ENCODE measurements at places on chromosomes 1 and 21.
A peak's percentile ranks its signal among the peaks of the same experiment; 100 is the strongest.

DNA sequence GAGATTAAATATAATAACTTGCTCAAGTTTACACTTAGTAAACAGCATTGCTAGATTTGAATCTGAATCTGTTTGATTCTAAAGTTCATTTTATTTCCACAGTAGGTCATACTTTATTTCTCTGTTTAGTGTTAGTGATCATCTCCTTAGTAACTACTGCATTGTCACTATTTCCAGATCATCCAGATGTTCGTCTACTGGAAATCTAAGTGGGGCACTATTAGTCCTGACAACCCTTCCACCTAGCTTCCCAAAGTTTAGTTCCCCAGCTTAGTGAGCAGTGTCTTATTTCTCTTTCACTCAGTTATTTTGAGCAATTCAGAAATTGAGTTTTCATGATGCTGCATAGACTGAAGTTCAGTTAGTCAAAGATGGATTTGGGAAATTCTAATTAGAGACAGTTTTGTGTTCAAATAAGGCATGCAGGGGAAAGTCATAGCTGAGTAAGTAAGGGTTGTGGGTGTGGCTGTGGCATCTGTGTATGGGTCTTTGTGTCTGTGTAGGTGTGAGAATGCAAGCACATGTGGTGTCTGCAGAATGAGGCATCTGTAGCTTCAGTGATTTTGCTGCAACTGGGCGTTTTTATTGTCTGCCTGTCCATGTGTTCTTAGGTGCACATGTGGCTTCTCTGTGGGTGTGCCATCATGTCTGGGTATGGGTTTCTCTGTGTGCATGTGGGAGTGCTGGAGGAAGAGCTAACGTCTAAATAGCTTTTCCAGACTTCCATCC is 107.3 kb downstream of the NTMT2 start:
- no peaks in the 10 kb centered on the region for H3K27me3 ChIP-seq
- H3K4me3 ChIP-seq = no peak overlapping the region
- no peak for DNase-seq
- no peaks in the 10 kb centered on the region for H3K4me1 ChIP-seq
- no peak overlapping the region for H3K27ac ChIP-seq
- H3K36me3 ChIP-seq = no peaks in the 10 kb centered on the region

- H3K27ac ChIP-seq = no peak overlapping the region
- no peaks in the 10 kb centered on the region for H3K4me1 ChIP-seq
- no peak overlapping the region for H3K4me3 ChIP-seq
- peaks cover 26% of the 10 kb centered on the region for H3K27me3 ChIP-seq
- no peak for DNase-seq
- no peaks in the 10 kb centered on the region for H3K36me3 ChIP-seq
These were observed 21.3 kb downstream of the UBASH3A start for GRCh38 chr21:42424914-42425541.

DNA sequence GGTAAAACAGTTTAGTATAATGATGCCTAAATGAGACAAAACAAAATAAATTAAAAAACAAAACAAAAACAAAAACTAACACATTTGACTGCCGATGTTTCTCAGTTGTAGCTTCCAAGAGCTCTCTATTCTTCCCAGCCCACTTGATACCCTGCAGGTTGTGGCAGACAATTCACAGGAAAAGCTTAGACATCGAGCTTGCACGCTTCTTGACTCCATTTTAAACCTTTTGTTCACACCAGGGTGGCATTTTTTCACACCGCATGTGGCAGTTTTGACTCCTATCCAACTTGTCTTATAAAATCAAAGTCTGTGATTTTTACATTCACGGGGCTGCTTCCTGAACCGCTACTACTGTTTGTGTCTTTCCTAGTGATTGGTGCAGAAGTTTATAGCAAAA is 575.9 kb downstream of the USP25 start:
- H3K27me3 ChIP-seq = no peaks in the 10 kb centered on the region
- peak overlapping the region; percentile 97 for H3K27ac ChIP-seq
- DNase-seq = peak; percentile 28
- H3K4me1 ChIP-seq = peaks cover 68% of the 10 kb centered on the region
- peak overlapping the region; percentile 72 for H3K4me3 ChIP-seq

GRCh38 chr1:215731699-215732098 is 164.6 kb downstream of the KCTD3 start:
- H3K4me1 ChIP-seq = no peaks in the 10 kb centered on the region
- no peak for DNase-seq
- H3K4me3 ChIP-seq = no peak overlapping the region
- H3K36me3 ChIP-seq = no peaks in the 10 kb centered on the region

- DNase-seq = no peak
- H3K4me3 ChIP-seq = no peak overlapping the region
- no peaks in the 10 kb centered on the region for H3K27me3 ChIP-seq
- H3K4me1 ChIP-seq = no peaks in the 10 kb centered on the region
- no peaks in the 10 kb centered on the region for H3K36me3 ChIP-seq
- H3K27ac ChIP-seq = no peak overlapping the region
These were observed 261.5 kb upstream of the VAMP3 start for GRCh38 chr1:7509598-7509997.

DNA sequence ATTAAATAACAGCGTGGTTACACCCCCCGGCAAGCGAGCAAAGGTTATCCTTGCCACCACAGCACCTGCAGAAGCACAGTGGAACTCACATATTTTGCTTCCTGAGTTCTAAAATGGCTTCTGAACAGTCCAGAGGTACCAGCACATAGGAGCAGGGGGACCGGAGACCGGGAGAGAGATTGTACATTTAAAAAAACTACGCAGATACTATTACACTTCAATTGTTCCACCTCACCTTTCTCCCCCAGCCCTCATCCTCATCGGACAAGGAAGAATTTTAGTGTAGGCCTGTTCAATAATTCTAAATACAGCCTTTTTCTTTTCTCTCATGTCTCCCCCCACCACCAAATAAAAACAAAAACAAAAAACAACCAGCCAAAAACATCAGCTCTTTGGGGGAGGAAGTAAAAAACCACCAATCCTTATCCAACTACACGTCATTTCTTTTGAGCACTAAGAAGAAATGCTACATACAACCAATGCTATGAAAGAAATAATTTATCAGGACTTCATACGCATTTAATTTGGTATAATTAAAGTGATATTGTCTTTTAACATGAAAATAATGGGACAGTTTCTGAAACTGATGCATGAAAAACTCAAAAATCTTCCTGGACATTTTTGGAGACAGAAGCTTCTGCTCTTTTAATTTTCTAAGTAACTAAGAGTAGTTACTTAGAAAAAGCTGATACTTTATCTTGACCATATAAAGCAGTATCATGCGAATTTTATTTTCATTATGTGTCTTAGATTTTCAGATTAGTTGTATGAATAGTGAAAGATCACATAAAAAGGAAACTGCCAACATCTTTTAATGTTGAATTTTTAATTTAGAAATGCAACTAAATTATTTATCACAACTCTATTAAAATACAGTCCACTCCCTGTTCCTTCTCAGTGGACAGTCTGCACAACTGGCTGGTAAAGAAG is 9.1 kb downstream of the CDKN2C start:
- peaks cover 5% of the 10 kb centered on the region for H3K4me1 ChIP-seq
- peaks cover 96% of the 10 kb centered on the region for H3K27me3 ChIP-seq

DNA sequence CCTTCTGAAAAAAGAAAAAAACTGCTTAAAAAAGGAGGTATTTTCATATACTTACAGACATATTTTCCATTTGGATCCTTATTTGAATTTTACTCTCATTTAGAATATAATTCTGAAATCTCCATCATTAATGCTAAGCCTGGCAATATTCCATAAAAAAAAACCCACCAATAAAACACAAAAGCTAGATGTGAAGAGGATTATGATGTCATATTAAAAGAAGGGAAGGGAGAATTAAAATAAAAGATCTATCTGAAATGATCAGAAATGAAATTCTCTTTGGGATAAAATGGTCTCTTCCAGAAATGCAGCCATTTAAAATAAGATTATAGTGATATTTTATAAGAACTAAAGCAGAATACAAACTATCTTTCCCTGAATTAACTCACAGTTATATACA is 206.7 kb upstream of the CAMK1G start:
- no peaks in the 10 kb centered on the region for H3K36me3 ChIP-seq
- no peak overlapping the region for H3K4me3 ChIP-seq
- no peaks in the 10 kb centered on the region for H3K27me3 ChIP-seq
- no peak overlapping the region for H3K27ac ChIP-seq
- H3K4me1 ChIP-seq = peaks cover 34% of the 10 kb centered on the region
- no peak for DNase-seq

DNA sequence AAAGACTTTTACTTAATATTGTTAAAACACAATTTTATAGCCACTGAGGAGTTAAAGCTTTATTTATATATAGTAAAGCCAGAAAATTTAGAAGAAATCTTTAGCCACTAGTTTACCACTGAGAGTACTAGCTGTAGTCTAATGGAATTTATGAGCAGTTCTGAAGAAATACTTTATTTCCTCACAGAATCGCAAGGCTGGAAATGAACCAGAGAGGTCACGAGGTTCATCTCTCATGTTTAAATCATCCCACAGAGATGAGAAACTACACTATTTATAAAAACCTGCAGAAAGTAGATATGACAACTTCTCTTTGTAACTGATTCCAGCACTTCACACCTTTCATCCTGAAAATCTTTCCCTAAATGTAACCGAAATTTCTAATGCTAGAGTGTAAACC is 26.0 kb downstream of the ADGRL4 start:
- H3K27ac ChIP-seq = no peak overlapping the region
- peaks cover 5% of the 10 kb centered on the region for H3K4me1 ChIP-seq
- H3K4me3 ChIP-seq = no peak overlapping the region
- H3K27me3 ChIP-seq = no peaks in the 10 kb centered on the region
- DNase-seq = no peak

DNA sequence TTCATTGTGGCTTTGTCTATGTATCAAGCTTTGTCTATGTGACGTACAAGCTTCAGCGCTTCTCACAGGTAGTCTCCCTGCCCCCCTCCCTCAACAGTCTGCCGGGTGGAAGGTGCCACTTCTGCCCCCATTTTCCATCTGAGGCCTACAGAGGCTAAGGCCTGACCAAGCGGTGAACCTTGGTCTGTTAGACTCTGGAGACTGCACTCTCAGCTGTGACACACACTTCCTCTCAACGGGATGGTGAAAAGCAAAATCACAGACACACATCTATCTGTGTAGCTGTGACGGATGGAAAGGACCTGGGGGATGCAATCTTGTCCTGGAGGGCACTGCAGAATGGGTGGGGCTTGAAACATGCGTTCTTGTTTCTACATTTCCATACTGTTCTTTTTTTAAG is 152.9 kb upstream of the EDN2 start:
- H3K36me3 ChIP-seq = no peaks in the 10 kb centered on the region
- H3K4me1 ChIP-seq = peaks cover 7% of the 10 kb centered on the region
- H3K27ac ChIP-seq = no peak overlapping the region
- no peak for DNase-seq

DNA sequence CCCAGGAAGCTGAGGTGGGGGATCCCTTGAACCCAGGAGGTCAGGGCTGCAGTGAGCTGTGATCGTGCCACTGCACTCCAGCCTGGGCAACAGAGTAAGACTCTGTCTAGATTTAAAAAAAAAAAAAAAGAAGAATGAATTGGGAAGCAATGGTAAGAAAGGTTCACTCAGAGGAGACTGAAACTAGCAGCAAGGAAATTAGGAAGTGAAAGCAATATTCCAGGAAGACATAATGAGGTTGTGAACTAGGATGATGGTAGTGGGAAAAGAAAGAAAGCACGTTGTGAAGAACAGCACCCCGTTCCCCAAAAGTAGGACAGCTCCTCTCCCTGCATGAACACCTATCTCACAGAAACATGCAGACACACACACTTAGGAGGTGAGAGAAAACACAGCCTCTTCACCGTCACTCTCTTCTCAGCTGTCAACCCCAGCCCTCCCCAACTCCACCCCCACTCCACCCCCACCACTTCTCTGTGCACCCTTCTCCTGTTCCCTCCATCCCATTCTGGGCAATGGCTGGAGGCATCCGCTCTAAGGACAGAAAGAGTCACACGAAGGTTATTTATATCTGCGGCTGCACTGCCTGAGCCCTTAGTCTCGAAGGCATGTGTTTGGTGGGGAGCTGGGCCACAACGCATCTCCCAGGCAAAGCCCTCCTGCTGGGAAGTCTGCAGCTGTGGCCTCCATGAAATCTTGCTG is 101.8 kb upstream of the LPGAT1 start:
- H3K4me1 ChIP-seq = peaks cover 16% of the 10 kb centered on the region
- no peak for DNase-seq
- H3K4me3 ChIP-seq = no peak overlapping the region
- H3K27me3 ChIP-seq = no peaks in the 10 kb centered on the region
- no peaks in the 10 kb centered on the region for H3K36me3 ChIP-seq

DNA sequence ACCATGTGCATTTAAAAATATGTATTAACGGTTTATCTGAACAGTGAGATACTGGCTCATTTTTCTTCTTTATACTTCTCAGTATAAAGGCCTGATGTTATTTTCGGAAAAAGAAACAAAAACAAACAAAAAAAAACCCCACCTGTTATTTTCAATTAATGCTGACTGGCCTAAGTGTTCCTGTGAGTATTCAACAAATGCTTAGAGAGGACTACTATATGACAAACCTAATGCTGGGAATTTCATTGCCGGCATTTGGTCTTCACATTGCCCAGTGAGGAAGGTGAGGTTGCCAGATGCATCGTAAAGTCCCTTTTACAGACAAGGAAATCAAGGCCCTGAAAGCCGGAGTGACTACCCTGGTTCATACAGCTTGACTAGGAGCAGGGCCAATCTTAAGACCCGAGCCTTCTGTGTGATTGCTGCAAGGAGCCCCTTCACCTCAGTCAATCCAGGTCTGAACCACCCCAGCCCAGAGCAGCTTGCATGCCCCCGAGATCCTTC is 599 bp downstream of the MRPL24 start:
- no peak for DNase-seq
- peaks cover 24% of the 10 kb centered on the region for H3K4me1 ChIP-seq
- H3K36me3 ChIP-seq = peaks cover 2% of the 10 kb centered on the region
- H3K4me3 ChIP-seq = peak overlapping the region; percentile 98
- H3K27me3 ChIP-seq = no peaks in the 10 kb centered on the region

- H3K27ac ChIP-seq = no peak overlapping the region
- no peak overlapping the region for H3K4me3 ChIP-seq
- no peak for DNase-seq
- peaks cover 3% of the 10 kb centered on the region for H3K27me3 ChIP-seq
- H3K4me1 ChIP-seq = no peaks in the 10 kb centered on the region
- peaks cover 1% of the 10 kb centered on the region for H3K36me3 ChIP-seq
These were observed 24.2 kb upstream of the CD34 start for GRCh38 chr1:207935166-207935583.

DNA sequence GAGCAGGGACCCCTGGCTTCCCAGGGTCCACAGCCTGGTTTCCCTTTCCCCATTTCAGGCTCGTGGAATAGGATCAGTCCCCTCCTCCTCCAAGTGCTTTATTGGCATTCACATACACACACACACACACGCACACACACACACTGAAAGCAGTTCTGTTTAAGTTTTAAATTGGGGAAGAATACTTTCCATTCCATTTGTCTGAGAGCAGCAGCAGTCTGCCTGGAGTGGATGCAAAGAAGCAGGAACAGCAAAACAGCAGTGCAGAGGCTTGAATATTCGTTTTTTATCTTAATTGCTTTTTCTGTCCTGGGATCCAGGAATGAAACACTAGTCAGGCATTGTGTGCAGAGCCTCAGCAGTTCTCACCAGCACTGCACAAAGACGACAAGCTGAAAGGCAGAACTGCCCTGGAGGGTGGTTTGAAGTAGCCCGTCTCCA is 7.1 kb downstream of the CYB561D1 start:
- no peaks in the 10 kb centered on the region for H3K27me3 ChIP-seq
- peaks cover 20% of the 10 kb centered on the region for H3K4me1 ChIP-seq
- H3K36me3 ChIP-seq = peaks cover 3% of the 10 kb centered on the region
- H3K27ac ChIP-seq = no peak overlapping the region
- no peak for DNase-seq

- no peak for DNase-seq
- H3K36me3 ChIP-seq = no peaks in the 10 kb centered on the region
- H3K27me3 ChIP-seq = no peaks in the 10 kb centered on the region
These were observed 201.0 kb downstream of the S1PR1 start for GRCh38 chr1:101437800-101438199.

GRCh38 chr1:232590744-232591082 is 39.2 kb downstream of the SIPA1L2 start:
- H3K27me3 ChIP-seq = no peaks in the 10 kb centered on the region
- H3K36me3 ChIP-seq = peaks cover 8% of the 10 kb centered on the region
- peaks cover 77% of the 10 kb centered on the region for H3K4me1 ChIP-seq
- H3K27ac ChIP-seq = no peak overlapping the region
- DNase-seq = no peak
- no peak overlapping the region for H3K4me3 ChIP-seq
